ENCODE measurements at places on chromosomes 4 and X.

DNA sequence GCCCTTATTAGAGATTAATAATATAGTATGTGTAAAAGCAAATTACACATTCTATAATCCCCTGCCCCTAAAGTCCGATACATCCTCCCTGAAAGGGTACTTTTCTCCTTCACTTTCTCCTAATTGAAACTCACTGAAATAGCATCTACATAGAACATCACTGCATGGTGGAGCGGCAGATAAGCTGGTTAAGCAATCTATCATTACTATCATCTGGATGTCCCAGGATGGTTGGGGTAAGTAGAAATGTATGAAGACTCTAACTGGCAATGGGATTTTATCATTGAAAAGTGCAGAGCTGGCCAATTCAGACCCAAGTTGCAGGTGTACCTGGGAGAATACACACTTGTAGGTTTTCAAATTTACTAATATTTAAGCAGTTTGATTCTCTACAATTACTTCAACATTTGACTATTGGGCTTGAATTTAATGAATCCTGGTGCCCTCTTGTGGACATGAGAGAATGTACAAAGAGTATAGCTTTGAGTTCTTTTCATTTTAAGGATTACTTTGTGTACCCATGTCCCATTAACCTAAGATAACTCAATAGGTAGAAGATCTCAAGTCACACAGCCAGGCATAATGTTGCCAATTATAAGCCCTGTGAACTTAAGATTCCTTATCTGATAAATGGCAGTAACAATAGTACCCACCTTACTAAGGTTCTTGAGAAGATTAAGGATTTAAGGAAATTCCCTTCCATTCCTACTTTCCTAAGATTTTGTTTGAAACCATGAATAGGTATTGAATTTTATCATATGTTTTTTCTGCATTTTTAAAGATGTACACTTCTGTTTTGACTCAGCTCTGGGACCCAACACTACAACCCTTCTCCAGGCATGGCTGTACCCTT lies 69.8 kb downstream of the SHROOM3 start:
- peak; percentile 38 for DNase-seq

GRCh38 chr4:25792200-25792791 lies 70.5 kb downstream of the SEL1L3 start:
- no peak for DNase-seq

DNA sequence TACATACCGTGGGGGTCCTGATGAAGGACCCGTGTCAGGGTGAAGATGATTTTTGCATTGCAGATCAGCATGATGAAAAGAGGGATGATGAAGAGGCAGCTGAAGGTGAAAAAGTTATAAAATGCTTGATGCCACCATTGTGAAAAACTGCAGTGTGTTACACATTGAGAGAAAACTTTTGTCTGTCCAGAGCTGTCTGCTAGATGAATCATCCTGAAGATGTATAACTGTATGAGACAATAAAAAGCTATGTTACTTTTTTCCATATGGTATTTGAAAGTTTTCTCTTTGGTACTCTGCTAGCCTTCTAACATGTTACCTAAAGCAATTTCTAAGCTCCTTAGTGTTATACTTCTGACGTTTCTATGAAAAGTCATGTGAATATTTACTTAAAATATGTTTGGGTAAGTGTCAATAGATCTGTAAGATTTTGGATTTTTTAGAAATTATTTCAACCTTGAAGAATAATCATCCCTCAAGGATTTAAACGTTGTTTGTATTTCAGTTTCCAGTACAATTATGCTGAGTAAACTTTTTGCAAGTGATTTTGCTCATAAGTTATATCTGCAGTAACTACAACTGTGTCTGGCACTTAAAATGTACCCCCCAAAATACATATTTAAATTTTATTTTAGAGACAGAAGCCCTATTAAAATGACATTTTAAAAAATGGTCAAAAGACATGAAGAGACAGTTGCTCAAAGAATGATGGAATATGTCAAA lies 9.5 kb downstream of the GNRHR start:
- no peak for DNase-seq

GRCh38 chr4:42767669-42768068 lies 110.8 kb upstream of the ATP8A1 start:
- no peak for DNase-seq

DNA sequence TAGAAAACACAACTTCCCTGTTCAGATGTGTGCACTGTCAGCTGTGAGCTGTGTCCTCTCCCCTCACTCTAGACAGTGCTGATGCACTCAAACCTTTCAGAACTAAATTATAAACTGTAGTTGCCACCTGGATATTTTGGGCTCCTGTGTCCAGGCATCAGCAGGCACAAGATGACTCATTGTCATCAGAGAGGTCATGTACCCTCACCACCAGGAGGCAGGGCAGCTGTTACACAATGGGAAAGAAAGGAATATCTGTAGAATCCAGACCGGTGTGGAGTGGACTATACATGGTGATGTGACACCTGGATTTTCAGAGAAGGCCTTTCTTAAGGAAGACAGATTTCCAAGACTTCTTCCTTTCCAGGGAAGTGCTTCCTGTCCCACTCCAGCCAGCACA lies 854.4 kb upstream of the AGA start:
- DNase-seq: no peak

DNA sequence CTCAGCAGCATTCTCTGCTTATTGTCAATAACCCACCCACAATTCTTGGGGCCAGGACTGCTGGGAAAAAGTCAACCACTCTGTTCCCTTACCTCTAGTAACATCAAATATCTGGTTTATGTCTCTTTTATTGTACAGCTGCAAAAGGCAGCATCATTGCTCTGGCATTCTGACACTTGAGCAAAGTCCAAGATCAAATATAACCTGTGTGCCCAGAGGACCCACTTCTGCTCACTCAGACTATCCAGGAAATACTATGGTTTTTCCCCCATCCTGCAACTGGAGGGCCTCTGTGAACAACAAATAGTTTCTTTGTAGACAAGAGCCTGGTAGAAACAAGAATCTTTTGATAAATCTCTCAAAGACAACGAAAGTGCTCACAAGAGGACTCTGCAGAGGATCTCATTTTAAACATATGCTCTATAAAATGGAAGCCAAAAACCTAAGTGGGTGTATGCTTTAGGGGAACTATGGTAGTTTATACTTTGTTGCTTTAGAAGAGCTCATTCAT lies 154.7 kb downstream of the RAB28 start:
- no peak for DNase-seq

DNA sequence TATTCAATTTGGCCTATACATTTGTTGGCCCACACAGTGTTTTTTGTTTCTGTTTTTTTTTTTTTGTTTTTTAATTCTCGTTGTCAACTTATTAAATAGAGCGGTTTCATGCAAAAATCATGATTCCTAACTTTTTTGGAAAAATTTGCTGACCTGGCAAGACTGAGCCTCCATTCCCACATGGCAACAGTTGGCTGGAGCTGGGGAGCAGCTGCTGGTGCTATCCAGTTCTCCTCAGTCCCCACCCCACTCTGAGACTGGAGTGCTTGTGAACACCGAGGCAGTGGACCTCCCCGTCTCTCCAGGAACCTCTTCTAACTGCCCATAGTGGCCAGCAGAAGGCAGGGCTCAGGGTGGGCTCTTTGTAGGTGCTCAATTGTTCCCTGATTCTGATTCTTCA lies 95.7 kb upstream of the OTUD4 start:
- DNase-seq: no peak

DNA sequence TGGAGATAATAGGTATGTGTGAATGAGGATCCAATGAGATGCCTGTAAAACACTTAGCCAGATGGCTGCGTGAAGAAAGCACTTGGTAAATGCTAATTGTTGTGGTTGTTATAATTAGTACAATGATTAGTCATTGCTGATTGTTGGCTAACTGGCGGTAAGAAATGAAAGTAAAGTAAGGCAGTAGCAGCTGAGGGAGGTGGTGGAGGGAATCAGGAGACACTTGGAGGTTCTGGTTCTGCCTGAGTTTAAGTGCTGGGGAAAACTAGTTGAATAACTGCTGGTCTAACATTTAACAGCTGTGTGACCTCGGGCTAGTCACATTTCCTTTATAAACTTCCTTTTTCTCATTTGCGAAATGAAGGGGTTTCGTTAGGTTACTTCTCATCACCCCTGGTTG lies 30.9 kb downstream of the CD38 start:
- DNase-seq: peak; percentile 33

DNA sequence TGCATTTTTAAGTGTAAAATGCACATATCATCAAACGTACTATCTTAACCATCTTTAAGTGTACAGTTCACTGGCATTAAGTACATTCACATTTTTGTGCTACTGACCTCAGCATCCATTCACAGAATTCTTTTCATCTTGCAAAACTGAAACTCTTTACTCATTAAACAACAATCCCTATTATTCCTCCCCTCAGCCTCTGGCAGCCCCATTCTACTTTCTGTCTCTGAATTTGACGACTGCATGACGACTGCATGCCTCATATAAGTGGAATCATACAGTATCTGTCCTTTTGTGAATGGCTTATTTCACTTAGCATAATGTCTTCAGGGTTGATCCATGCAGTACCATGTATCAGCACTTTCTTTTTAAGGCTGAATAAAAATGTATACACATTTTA lies 38.7 kb downstream of the CNKSR2 start:
- no peak for DNase-seq

- DNase-seq: no peak
Measured at GRCh38 chr4:5409237-5409636, 299.1 kb downstream of the EVC2 start.

DNA sequence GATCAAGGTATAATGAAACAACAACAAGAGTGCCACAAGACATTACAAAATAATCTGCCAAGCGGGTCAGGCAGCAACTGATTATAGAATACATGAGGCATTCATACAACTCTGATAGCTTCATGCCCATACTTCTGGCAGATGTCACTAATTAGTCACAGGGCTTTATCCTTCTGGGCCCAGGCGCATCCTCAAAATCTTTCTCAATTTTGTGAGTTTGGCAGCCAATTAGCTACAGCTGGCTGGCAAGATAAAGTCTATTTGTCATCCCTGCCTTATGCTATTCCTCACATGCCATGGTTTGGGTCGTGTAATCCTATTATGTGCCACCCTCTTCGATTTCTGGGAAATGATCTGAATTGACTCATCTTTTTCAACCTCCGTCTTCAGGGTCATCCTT lies 254.3 kb downstream of the PACRGL start:
- no peak for DNase-seq

GRCh38 chr4:102308032-102308799 lies 37.1 kb downstream of the SLC39A8 start:
- no peak for DNase-seq

- DNase-seq: no peak
Measured at GRCh38 chrX:133189195-133189594, 29.0 kb downstream of the TFDP3 start.

DNA sequence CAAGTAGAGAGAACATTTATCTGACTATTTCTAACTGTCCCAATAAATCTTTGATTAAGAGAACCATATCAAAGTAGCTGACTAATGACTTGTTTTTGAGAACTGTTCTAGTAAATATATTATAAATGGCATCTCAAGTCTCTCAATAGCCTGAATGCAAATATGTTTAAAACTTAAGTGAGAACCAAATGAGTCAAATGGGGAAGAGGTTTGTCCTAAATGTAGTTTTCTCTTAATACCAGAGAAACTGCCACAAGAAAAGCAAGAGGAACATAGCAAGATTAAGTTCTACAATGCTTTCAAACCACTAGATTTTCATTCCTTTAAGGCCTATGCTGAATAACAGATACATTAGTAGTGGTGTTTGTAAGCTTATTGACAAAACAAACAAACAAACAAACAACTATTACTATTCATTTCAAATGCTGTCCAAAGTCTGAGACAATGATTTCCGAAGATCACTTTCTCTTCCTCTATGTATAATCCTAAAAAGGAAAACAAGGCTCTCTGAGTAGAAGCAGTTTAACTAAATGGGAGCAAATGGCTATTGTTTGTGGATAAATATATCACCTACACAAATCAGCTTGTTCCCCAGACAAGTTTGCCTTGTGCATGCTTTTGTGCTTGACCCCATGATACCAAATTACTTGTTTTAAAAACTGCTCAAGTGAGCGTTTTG lies 408.4 kb upstream of the EMCN start:
- no peak for DNase-seq

- DNase-seq: no peak
Measured at GRCh38 chr4:110623718-110624397, 981 bp upstream of the PITX2 start.

GRCh38 chr4:136741468-136741867 lies 790.8 kb downstream of the PCDH18 start:
- DNase-seq: no peak

- DNase-seq: no peak
Measured at GRCh38 chr4:185358959-185359358, 36.8 kb downstream of the LRP2BP start.

GRCh38 chr4:121397941-121398601 lies 17.3 kb upstream of the QRFPR start:
- no peak for DNase-seq

DNA sequence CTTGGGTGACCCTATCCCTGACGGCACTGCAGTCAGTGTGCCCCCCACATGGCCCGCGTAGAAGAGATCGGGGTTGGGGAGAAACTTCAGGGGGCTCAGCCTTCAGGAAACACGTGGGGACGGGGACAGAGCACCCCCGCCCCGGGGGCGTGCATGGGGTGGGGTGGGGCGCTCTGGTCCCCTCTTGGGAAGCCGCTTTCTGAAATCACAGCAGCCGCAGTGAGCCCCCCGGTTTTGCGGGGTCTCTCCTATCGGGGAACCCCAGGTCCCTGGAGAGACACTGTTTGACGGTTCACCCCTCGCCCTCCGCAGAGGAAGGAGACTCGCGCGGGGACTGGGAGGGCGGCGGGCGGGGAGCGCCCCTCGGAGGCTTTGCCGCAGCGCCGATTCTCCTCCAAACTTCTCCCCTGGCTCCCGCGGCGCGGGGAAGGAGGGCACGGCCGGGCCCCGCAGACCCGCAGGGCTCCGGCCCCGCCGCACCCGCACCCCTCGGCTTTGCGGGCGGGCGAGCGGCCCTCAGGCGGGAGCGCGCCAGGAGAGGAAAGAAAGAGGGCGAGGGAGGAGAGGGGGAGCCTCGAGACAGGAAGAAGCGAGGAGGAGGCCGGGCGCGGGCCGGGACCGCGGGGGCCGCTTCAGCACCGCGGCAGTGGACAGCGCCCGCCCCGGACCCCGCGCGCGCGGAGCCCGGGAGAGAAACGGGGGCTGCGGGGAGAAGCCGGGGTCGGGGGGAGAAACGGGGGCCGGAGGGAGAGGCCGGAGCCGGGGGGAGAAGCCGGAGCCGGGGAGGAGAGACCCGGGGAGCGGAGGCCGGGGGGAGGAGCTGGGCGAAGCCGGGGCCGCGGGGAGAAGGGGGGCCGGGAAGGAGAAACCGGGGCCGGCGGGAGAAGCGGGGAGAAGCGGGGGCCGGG lies 612 bp downstream of the CPLX1 start:
- peak; percentile 71 for DNase-seq

DNA sequence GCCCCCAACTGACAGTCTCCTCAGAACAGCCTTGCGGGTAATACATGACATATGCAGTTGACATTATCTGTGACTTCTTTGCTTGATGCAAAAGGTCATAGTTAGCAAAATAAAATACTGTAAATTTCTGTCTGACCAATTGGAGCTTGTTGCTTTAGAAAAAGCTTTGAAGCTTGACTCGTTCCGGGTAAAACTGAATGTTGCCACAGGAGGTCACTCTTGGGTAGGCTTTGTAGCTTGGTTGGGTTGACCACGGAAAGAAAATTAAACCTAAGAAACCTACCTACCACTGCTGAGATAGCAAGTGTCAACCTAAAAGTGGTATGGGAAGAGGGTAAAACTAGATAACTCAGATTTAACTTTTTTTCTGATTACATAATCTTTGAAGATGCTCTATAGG lies 23.2 kb downstream of the PRPS2 start:
- DNase-seq: peak; percentile 32
